ENCODE measurements at places on chromosomes 5 and 9. TPM values are rescaled to one million over a fixed set of nuclear protein-coding genes. Genes with fewer than 3 reads are reported as not detected.

CAPSL gene
- total RNA-seq: not detected

TRIM14 gene
- 0.71 TPM for total RNA-seq

ARL14EPL gene
- total RNA-seq: not detected

VLDLR gene
- total RNA-seq: 28.8 TPM

IL13 gene
- total RNA-seq: not detected

RETREG1 gene
- total RNA-seq: 6.3 TPM

WDR38 gene
- total RNA-seq: not detected

NME5 gene
- 0.71 TPM for total RNA-seq

Data from glutamatergic neuron (in vitro differentiated cells).